ENCODE measurements at places on chromosomes 13 and 19.

- DNase-seq: no peak
Measured at GRCh38 chr19:49437231-49437630, 4.1 kb downstream of the SLC17A7 start.

DNA sequence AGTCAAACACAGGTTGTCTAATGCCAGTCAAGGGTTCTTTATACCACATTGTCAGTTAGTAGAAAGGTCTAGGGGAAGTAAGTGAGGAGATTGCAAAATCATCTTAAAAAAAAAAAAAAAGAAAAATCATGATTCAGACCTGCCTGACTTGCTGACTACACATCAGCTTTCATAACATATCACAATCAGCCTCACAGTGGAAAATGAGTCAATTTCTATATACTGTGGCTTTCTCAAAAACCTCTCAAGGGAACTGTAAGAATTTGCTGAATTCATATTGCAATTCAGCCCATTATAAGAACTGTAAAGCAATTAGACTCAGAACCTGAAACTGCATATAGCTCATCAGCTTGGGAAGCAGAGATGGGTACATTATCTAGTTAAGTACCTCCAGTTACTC is 75.3 kb upstream of the GPC6 start:
- no peak for DNase-seq

GRCh38 chr13:113859311-113860050 is 4.4 kb downstream of the GAS6 start:
- no peak for DNase-seq

DNA sequence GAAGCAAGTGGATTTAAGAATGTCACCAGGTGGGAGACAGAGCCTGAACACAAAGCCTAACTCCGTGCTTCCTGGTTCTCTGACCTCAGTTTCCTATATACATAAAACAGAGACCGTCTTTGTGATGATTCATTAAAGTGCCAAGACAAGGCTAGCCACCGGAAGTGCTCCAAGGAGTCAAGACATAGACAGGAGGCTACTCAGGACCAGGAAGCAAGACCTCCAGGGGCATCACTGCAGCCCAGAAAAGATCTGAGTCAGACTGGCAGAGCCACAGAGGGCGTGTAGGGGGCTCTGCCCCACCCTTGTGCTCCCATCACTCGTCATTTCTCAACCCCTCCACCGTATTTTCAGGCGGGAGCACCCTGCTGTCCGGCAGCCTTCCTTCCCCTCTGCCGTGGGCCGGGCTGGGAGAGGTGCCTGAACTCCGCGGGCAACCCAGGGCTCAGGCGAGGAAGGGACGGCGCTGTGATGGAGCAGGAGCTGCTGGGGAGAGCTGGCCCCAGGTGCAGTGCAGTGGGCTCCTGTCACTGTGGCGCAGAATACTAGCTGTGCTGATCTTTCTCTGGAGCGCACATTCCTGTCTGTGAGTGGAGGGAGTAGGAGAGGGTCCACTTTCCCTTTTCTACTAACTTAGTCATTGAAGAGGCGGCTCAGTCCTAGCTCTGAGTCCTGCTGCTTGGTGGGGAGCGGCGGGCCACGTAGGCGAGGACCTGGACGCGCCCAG is 134.7 kb upstream of the GPR12 start:
- DNase-seq: no peak

DNA sequence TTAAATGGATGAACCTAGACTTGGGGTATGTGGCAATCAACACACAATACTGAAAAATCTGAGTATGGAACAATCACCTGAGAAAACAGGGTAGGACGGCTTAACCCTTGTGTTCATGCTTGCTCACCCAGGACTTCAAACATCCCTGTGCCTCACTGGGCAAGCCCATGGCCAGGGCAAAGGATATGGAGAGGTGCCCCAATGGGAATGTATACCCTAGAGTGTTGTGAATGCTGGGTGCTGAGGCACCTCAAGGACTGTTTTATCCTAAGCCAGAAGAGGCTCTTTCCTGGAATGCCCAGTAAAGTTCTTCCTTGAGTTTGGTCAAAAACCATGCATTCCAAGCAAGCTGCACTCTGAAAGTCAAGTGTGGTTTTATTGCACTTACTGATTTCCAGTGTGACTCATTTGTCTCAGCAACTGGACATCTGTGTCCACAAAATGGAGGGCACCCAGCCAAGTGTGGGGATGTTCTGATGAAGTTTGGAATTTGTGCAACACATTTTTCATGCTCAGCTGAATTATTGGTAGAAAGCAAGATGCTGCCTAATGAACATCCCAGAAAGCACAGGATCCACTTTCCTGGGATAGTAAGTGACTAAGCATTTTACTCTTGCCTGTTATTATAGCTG is 531.3 kb downstream of the RFC3 start:
- no peak for DNase-seq

DNA sequence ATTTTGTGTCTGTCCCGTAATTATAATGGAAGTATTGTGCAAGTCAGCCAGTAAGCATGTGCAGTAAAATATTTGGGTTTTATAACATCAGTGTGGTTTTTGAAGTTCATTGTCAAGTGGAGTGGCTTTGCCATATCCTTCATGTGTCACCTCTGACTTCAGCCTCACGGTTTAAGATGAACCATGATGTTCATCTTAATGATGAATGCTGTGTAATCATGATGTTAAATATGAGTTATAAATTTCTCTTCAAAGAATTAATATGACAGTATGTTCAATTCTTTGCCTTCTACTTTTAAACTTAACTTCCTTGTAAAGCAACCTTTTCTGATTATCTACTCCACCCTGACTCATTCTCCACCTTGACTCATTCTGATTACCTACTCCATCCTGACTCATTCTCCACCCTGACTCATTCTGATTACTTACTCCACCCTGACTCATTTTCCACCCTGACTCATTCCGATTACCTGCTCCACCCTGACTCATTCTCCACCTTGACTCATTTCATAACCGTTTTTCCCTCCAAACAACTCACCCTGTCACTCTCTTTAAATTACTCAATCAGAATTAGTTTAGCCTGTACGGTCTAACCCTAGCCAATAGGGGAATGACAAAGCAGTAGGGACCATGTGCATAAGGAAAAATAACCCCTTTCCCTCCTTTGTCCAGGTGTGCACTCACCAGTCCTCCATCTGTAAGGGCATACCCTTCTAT is 50.3 kb upstream of the ANKRD10 start:
- no peak for DNase-seq

GRCh38 chr13:36456577-36456976 is 24.3 kb downstream of the CCNA1 start:
- no peak for DNase-seq

GRCh38 chr19:11373166-11373884 is 1.1 kb upstream of the SWSAP1 start:
- DNase-seq: peak; percentile 84

DNA sequence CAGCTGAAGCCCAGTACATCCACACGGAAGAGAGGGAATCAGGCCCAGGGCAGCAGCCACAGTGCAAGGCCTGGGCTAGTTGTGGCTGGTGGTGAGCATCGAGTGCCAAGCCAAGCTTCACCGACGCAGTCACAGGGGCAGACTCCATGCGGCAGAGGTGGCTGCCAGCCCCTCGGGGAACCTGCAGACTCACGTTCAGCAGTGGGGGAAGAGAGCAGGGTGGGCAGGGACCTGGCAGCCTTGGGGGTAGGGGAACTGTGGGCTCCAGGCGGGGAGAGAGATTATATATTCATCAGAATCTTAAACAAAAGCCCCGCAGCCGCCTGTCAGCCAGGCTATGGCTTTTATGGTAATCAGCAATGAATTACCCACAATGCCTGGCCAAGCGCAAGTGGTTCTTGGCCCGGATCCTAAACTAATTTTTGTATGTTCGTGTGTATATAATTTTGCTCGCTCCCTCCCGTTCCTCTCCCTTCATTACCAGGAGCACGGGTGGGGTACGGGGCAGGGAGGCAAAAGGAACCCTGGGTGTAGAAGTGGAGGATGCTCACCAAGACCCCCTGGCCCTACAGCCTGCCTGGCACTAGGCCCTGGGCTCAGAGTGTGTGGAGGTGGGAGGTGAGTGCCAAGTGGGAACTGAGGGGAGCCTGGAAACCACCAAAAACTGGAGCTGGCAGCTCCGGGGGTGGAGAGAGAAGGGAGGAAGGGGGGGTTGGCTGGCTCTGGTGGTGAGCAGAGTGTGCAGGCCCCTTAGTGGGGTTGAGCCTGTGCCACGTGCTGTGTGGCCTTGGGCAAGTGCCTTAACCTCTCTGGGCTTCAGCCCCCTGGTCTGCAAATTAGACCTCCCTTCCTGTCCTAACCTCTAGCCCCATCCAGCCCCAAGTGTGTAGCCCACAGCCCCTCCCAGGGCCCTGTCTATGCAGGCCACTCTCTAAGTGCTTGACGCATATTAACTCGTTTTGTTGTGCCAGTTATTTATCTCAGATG is 31.9 kb downstream of the PTPRS start:
- no peak for DNase-seq

- DNase-seq: no peak
Measured at GRCh38 chr13:58953638-58954037, 1210.1 kb downstream of the DIAPH3 start.

- DNase-seq: no peak
Measured at GRCh38 chr13:44504116-44504515, 72.0 kb downstream of the TSC22D1 start.

DNA sequence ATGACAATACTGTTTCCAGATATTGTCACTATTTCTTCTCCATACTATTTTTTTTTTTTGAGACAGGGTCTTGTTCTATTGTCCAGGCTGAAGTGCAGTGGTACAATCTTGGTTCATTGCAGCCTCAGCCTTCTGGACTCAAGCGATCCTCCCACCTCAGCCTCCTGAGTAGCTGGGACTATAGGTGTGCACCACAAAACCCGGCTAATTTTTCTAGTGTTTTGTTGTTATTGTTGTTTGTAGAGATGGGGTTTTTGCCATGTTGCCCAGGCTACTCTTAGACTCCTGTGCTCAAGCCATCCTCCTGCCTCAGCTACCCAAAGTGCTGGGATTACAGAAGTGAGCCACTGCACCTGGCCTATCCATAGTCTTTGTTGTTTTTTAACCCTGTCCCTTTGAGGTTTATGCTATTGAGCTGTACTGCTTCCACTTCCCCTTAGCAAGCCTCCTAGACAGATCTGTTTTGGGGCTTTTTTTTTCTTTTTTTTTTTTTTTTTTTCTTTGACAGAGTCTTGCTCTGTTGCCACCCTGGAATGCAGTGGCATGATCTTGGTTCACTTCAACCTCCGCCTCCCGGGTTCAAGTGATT is 27.6 kb upstream of the MAP3K10 start:
- no peak for DNase-seq

DNA sequence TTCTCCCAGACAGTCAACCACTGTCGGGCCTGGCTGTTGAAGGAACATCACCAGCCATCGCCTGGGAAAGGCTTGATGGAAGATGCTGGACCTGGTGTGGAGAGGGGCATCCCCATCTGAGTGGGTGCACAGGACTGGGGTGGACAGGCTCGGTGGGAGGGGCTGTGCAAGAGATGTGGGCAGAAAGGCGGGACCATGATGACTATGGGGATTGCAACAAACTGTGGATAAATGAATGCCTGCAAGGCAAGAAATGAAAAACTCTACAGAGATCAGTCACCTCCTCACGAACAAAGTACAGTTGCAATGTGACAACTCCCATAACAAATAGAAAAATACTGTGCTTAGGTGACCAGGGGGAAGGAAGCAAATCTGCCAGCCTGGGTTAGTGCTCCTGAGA is 171.9 kb upstream of the GPR12 start:
- no peak for DNase-seq

- no peak for DNase-seq
Measured at GRCh38 chr13:73273276-73273675, 214.5 kb downstream of the KLF5 start.

DNA sequence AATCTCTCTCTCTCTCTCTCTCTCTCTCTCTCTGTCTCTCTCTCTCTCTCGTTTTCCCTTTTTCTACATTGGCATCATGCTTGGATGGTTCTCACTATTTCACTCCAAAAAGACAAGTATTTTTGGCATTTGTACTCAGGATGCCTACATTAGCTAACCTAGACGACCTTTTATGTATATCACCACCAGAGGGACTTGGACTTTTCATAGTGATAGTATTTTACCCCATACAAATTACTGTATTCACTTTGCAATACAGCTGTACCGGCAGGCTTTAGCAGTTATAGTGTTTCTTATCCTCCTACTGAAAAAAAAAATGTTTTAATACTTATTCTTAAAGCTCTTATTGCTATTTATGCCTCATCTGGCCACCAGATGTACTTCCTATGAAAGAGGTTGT is 687.2 kb upstream of the KLHL1 start:
- DNase-seq: no peak

- no peak for DNase-seq
Measured at GRCh38 chr19:47610902-47611301, 2.0 kb downstream of the BICRA start.

- peak; percentile 29 for DNase-seq
Measured at GRCh38 chr19:44002566-44003460, at the start of gene ZNF230. Gene ZNF230 (plus strand): TSS chr19:44002957. CDS start chr19:44007079, 4,122 bp downstream.

DNA sequence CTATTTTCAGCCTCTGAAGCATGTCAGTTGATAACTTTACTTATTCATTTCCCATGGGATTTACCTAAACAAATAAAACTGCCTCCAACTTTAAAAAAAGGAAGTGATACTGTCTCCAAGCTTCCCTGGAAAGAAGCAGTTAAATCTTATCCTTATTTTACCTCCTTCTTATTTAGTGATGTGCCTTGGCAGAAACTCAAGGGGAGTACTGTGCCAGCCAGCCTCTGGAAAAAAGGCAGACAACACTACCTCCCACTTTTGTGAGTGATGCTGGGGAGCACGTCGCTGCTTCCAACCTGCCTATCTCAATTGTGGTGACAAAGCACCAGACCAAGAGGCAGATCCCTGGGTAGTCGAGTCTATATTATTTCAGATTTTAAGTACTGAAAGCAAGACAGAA is 765.6 kb downstream of the DIAPH3 start:
- no peak for DNase-seq

DNA sequence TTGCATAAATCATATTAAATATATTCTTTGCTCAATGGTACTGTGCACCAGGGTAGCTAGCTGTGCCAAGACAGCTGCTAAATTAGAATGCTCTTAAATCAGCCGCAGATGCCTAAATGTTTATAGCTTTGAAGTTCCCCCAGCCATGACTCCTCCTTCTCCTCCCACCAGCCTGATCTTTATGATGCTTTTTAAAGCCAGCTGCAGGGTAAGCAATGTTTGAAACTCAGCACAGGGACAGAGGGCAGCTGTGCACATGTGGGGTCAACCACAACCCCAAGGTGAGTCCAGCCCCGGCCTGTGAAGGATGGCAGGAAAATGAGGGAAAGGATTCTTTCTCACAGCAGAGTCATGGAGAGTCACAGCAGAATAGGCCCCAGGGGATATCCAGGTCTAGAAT is 635.7 kb downstream of the UQCRFS1 start:
- no peak for DNase-seq

All from NCI-H1417 treated with DMSO at 0.1 percent for 48 hours (cell line).